ENCODE measurements at places on chromosomes 6 and 20.

DNA sequence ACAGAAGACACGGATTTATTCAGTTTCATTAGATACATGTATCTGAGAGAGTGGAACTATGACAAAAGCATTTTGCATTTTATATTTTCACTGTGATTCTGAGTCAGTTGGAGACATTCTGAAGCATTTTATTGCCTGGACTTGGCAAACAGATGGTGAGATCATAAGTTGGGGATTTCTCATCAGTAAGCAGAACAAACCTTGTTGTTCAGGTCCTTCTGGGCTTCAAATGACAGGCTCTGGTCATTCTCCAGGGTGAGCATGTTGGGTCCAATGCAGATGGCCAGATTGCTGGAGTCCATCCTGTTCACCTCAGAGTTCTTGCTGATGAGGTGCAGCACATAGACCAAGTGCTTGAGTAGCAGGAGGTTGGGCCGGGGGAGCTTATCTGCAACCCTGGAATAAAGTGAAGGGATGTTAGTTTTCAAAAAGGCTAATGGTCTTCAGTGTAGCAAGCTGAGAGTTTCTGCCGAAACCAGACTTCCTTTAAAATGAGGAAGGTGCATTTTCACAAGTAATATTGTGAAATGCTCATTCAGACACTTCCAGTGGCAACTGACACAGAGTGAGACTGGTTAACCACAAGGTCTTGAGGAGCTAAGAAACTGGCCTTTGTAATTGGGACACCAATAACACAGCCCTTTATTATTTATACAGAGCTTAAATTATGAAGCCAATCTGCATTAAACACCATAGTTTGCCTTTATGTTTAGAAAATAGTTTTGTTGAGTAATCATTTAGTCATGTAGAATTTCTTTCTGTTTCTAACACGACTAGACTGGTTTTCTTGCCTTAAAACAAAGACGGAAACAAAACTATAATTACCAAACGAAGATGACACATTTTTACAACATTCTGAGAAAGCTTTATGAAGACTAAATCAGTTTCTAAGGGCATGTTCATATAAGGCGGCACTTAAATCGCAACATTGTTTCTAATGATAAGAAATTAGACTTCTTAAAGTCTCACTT, 5.6 kb downstream of the TAGAP start:
- DNase-seq: peak; percentile 66

DNA sequence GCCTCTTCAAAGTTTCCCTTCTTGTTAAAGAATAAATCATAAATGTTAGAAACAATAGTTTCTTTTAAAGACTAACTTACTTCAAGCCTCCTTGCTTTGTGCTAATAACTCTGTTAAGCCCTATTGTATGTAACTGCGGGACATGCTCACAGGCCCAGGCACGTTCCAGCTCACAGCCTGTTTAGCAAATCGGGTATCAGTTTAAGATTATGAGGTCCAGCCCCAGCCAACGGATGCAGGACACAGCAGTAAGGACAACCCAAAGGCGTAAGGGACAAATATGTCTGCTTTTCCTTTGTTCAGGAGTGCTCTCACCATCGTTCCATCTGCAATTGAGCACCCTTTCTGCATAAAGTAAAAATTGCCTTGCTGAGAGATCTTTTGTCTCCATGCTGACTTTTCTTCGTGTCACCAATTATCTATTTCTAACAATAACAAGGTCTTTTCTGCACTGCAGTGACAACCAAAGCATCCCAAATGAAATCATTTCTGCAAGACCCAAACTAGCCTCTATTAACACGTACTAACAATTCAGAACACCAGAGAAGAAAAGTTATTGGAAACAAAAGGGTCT, 1.4 kb downstream of the C6orf52 start:
- DNase-seq: no peak

DNA sequence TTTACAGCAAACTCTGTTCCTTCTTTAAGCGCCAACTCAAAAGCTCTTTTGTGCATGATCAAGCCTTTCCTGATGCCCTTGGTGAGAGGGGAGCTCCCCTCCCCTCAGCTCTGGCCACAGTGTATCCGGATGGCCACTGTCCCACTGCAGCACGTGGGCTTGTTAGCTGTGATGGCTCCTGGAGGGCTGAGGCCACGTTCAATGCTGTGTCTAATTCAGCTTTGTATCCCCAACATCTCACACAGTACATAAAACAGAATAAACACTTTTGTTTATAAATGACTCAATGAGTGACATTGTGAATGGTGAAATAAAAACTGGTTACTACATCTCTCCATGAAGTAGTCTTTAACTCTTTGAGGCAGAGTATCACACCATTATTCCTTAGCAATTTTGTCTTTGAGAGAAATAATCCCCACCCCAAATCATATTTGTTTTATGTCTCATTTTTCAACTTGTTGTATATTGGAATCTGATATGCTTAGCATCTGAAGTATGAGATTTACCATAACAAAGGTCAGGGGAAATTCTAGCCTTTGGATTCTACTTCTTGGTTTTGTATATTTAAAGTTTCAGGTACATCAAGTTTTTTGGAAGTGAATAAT, 44.5 kb downstream of the EDN1 start:
- no peak for DNase-seq

GRCh38 chr6:139820210-139820609, 445.8 kb upstream of the CITED2 start:
- DNase-seq: no peak

DNA sequence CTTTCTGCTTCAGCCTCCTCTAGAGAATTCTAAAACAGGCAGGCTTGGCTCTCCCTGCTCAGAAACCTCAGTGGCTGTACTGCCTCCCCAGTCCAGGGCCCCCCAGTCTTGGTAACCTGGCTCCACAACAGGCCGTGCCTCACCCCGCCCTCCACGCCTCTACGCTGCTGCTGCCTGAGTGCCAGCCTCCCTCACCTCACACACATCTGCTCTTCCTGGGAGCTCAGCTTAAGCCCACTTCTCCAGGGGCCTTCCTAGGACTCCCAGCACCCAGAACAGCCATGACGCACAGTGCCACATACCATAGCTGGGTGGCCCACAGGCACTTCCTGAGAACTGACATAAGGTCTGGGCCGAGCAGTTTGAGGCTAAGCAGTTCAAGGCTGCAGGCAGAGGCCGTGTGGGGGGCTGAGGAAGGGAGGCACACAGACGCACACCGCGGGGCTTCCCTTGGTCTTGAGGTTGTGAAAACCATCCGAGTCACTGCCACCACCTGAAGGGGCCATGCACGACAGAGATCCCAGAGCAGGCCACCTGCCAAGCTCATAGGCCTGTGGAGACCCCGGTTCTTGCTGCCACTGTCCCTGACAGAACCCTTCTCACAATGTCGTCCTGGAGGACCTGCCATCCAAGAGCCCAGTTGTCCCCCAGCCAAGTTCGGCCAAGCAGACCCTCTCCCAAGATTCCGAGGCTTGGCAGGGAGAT, 42.6 kb downstream of the DSTN start:
- DNase-seq: no peak

DNA sequence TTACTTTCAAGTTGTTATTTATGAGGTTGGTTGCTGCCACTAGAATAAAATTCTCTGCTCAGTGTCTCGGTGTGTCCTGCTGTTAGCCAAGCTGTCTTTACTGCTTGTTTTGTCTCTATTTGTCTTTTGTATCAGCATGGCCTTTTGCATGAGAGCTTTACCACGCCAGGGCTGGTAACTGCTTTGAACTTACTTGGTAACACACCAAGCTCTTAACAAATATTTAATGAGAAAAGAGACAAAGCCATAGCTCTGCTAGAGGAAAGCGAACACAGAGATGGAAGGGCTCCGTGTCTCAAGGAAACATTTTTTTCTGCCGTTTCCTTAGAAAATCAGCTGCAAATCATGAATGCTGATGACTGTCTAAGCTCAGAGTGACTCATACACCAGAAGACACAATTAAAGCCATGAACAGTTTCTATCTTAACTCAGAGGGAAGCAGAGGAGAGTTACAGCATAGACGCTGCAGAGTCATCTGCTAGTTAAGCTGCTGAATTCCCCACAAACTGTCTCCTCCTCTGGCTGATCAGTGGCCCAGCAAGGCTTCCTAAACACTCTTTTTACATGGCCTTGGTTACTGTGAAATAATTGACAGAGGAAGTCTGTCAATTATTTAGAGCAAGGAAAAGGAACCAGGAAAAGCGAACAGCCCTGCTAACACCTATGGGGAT, 44.8 kb downstream of the AGPAT4 start:
- DNase-seq: peak; percentile 71

DNA sequence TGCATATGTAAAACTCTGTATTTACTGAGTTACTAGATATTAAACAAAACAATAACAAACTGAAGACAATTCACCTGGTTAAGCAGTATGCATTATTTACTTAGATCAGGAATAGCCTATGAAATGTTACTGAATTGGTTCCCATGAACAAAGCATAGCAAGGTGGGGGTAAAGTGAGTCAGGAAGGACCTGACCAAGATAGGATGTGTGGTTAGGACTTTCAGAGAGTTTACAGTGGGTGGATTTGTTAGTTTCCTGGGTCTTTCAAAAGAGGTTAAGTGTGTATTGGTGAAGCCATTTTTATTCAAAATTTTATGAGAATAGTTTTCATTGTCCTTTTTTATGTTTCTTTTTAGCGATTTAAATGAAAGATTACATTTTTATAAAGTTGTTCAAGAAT, 32.9 kb downstream of the TBPL1 start:
- no peak for DNase-seq

DNA sequence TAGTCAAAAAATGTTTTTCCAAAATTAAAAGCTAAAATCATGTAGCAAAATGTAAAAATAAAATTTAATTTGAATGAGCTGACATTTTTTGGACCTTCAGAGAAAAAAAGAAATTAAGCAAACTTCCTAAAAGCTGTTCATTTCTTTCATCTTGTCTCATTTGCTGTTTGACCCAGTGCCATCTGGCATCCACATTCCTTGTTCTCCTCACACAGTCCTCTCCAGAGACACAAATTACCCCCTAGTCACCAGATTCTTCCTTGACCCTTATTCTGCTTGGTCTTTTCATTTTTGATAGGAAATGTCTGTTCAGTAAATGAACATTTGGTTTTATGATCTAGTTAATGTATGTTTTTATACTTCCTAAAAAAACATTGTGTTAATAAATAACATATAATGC, 55.2 kb downstream of the HDDC2 start:
- DNase-seq: no peak

GRCh38 chr20:31815408-31816188, 3.6 kb upstream of the MYLK2 start:
- DNase-seq: no peak

DNA sequence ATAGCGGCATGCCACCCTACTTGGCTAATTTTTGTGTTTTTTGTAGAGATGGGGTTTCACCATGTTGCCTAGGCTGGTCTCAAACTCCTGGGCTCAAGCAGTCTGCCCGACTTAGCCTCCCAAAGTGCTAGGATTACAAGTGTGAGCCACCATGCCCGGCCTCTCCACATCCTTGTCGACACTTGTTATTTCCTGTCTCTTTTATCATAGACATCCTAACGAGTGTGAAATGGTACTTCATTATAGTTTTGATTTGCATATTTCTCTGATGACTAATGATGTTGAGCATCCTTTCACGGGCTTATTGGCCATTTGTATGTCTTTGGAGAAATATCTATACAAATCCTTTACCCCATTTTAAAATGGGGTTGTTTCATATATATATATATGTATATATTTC, 39.0 kb upstream of the ASXL1 start:
- no peak for DNase-seq

DNA sequence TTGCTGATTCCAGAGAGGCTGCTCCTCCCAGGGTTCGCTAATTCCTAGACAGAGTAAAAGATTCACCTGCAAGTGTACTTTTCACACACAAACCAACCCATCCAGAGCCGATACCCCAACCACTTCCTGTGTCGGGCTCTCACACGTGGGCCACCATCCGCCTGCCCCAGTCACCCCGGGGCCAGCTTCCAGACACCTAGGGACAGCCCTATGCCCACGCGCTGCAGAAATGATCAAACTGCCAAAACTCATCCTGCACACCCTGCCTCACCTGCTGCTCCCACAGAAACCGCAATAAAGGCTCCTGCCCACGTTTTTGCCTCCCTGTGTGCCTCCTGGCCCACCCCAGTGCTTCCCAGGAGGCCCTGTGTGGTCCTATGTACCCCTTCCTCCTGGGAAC, 59.5 kb downstream of the PSMG4 start:
- DNase-seq: no peak

GRCh38 chr6:109015176-109015575, 79.5 kb downstream of the SESN1 start:
- DNase-seq: no peak

GRCh38 chr6:118240878-118241528, 307.1 kb upstream of the PLN start:
- DNase-seq: no peak

GRCh38 chr6:169659820-169660610, 41.8 kb downstream of the WDR27 start:
- no peak for DNase-seq

DNA sequence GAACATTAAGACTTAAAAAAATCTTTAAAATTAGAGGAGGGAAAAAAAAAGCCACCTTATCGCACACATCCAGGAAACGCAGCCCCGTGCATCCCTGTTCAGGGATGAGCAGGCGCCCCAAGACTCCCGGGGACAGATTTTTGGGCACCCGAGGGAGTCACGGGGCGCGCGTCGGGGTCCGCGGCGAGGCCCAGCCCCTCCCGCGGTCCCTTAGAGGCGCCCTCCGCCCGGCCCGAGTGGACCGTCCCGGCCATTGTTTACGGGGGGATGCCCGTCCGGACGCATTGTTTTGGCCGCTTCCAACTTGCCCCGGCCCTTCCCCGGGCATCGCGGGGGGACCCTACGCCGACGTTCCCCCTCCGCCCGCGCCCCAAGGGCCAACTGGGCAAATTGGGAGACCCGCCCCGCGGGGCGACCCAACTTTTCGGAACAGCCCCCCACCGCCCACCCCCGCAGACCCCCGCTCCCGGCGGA, 610 bp downstream of the ZNF217 start:
- no peak for DNase-seq

GRCh38 chr6:113489952-113490746, 367.0 kb upstream of the MARCKS start:
- DNase-seq: no peak

DNA sequence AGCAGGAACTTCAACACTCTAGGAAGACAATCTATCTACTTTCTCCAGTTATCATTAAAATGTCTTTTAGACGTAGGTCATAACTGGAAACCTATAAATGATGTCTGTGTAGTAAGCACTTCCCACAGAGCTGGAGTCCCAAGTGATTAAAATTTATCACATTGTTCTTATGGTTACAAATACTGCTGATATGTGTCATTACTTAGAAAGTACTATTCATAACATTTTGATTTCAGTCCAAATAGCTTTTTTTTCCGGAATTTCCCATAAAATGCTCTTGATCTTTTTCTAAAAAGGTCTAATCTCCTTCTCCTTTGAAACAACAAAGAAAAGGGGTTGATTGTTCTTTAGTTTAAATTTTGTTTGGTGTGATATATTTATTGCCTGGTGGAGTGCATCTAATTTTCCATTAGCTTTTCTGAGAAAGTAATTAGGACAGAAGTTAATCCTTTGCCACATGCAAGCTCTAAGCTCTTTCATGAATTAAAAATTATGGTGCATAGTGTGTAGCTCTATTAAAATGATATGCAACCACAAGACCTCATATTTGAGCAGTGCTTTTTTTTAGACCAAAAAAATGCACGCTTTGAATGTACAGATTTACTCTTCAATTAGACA, 132.7 kb upstream of the TCF21 start:
- DNase-seq: no peak

GRCh38 chr6:124983383-124984083, 21.3 kb downstream of the RNF217 start:
- no peak for DNase-seq

- peak; percentile 74 for DNase-seq
Measured at GRCh38 chr6:125611573-125612344, 137.7 kb upstream of the HEY2 start.

- no peak for DNase-seq
Measured at GRCh38 chr6:106451439-106451838, 90.9 kb downstream of the CRYBG1 start.

Data from Ammon's horn (tissue), 1 donor.